ENCODE measurements at places on chromosomes 11 and 22. TPM values are rescaled to one million over a fixed set of nuclear protein-coding genes. Genes with fewer than 3 reads are reported as not detected.
A peak's percentile ranks its signal among the peaks of the same experiment; 100 is the strongest.

DNA sequence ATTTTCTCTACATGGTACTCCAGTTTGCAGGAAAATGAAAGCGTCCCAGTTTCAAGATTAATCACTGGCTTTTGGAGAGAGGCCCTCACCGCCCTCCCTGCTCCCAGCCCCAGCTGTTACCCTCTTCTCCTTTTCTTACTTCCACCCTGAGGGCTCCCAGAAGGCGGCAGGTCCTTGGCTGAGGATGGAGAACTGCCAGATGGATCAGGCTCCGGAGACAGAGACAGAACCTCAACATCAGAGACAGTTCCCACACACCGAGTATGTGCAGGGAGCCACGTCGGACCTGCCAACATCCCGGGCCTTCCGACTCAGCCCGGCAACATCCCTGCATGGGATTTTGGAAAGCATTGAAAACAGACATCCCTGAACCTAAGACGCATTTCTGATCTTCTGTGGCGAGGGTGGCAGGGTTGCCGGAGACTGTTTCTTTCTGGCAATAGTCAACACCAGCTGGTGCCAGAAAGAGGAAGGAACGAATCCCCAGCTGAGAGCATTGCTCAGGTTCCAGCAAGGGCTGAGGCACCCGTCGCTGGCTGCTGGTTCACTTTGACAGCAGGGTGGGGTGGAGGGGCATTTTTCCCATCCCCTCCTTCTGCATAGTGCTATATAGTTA, 467.1 kb downstream of the MIAT start:
- H3K4me1 ChIP-seq: peaks cover 12% of the 10 kb centered on the region
- no peaks in the 10 kb centered on the region for H3K27me3 ChIP-seq
- peak overlapping the region; percentile 66 for H3K27ac ChIP-seq
- H3K36me3 ChIP-seq: no peaks in the 10 kb centered on the region
- DNase-seq: peak; percentile 31

GRCh38 chr11:19598456-19598855, 114.2 kb upstream of the NAV2 start:
- DNase-seq: no peak
- H3K27ac ChIP-seq: no peak overlapping the region
- H3K36me3 ChIP-seq: peaks cover 15% of the 10 kb centered on the region
- peaks cover 22% of the 10 kb centered on the region for H3K4me1 ChIP-seq
- no peak overlapping the region for H3K4me3 ChIP-seq

GRCh38 chr22:24973872-24974271, 21.4 kb downstream of the KIAA1671 start:
- peaks cover 17% of the 10 kb centered on the region for H3K4me1 ChIP-seq
- DNase-seq: no peak
- H3K27me3 ChIP-seq: no peaks in the 10 kb centered on the region
- H3K4me3 ChIP-seq: no peak overlapping the region
- no peaks in the 10 kb centered on the region for H3K36me3 ChIP-seq

DNA sequence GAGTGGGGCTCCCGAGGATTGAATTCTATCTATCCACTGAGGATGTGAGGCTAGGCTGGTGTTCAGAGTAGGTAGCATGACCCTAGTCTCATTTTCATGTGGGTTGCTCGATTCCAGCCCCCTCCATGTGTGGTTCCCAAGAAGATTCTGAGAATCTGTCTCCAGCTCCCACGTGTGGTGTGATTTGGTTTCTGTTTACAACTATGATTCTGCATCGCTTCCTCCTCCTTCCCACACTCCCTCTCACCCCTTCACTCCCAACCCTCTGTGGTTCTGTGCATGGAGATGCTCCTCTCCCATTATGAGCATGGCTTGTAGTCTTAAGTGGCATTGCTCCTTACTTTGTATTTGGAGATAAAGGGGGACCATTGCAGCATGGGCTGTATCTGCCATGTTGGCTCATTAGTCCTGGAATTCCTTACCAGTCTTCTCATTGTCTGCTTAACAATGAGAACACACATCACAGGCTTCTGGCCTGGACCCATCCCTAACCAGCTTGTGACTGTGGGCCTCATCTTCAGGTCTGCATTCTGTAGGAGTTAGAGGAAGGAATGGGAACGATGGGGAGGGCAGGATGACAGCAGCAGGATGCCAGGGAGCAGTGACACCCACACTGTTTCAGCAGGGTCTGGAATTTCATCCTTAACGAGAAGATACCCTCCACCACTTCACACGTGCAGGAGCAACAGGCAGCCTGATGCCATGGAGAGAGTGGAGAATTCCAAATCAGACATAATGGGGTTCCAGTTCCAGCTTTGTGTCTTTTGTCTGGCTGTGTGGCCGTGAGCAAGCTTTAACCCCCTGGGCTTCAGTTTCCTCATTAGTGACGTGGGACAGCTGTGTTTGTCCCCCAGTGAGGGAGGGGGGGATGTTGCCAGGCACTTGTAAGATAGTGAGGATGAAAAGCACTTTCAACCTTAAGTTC, 86.0 kb downstream of the CCDC81 start:
- DNase-seq: no peak
- H3K27ac ChIP-seq: no peak overlapping the region
- no peaks in the 10 kb centered on the region for H3K4me1 ChIP-seq
- peaks cover 2% of the 10 kb centered on the region for H3K27me3 ChIP-seq

MMP12 gene
- not detected for total RNA-seq

GTSE1 gene
- total RNA-seq: 7.5 TPM
